ENCODE measurements at places on chromosomes 12 and 14.
A peak's percentile ranks its signal among the peaks of the same experiment; 100 is the strongest.

GRCh38 chr14:85250414-85251189 is 279.3 kb upstream of the FLRT2 start:
- ATAC-seq = no peak

GRCh38 chr12:68612697-68613096 is 2.0 kb downstream of the RAP1B start:
- ATAC-seq = no peak

- peak; percentile 59 for ATAC-seq
These were observed 90.9 kb upstream of the DCN start for GRCh38 chr12:91273560-91273959.

DNA sequence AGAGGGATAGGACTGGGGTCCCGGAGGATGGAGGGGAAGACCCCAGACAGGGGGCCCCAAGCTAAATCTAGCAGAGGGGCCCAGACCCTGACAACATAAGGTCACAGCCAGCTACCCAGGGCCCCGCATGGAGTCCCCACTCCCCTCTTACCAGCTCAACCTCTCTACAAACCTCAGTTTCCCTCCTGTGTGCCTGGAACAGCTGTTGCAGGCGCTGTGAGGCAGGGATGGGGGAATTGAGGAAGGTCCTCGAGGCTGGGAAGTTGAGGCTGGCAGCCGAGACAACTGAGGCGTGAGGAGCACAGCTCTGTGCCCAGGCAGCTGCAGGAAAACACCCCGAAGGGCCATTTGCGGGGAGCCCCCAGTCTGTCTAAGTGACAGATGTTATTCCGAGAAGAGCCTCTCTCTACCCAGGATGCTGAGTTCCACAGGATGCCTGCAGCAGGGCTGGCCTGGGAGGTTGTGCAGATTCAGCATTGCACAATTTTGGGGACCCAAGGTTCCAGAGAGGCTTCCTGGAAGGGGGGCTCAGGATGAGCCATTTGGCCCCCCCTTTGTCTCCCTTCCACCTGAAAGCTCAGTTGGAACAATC is 42.7 kb upstream of the NCOR2 start:
- ATAC-seq = no peak

- peak; percentile 60 for ATAC-seq
These were observed 18.1 kb downstream of the RFC5 start for GRCh38 chr12:118034429-118035189.

DNA sequence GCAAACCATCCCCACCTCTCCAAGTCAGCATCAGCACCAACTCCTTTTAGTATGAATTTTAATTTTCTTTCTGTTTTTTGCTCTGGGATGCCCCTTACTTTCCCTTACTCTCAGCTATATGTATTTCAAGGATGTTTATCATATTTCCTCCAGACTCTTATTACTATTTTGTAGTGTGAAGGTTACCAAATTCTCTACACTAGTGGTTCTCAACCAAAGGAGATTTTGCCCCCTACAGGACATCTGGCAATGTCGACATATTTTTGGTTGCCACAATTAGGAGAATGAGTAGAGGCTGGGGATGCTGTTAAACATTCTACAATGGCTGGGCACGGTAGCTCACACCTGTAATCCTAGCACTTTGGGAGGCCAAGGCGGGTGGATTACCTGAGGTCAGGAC is 29.1 kb upstream of the SOS2 start:
- ATAC-seq = no peak

GRCh38 chr12:126912111-126912510 is 1354.9 kb upstream of the TMEM132C start:
- no peak for ATAC-seq

DNA sequence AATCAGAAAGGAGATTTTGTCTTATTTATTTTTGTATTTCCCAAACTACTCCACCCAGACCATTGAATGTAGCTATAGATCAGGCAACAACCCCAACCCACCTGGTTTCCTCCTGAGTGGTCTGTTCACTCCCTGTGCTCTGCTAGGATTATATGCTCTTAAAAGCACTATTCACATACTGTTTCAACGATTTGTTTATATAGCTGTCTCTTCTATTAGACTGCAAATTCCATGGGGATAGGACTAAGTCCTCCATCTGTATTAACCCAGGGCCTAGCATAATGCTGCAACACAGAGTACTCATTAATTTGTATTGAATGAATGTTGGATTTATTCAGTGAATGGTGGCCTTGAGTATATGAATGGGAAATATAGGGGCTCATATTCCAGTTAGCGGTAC is 307.6 kb downstream of the RAD51B start:
- ATAC-seq = no peak

DNA sequence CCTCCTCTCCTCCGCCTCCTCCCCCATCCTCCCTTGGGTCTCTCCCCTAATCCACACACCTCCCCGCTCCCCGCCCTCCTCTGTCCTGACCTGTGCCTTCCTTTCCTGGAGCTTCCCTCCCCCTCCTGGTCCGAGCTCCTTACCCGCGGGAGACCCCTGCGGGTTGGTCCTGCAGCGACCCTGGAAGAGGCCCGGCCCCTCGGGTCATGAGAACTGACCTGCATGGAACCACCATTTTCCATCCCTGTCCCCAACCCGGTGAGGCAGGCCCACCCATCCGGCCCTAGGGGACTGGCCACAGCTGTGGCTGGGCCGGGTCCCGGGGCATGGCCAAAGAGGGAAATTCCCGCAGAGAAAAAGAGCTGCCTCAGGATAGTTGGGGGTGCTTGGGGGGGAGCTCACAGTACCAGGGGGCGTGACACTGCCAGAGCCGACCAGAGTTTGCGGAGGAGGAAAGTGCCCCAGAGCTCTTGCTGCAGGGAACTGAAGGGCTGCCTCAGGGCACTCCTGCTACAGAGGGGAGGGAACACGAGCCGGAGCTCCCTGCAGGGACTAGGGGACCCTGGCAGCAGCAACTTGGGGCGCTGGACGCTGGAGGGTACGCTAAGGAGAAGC is 613 bp downstream of the ARHGEF40 start:
- peak; percentile 10 for ATAC-seq

GRCh38 chr14:100041271-100041670 is 24.0 kb upstream of the EVL start:
- ATAC-seq = no peak

DNA sequence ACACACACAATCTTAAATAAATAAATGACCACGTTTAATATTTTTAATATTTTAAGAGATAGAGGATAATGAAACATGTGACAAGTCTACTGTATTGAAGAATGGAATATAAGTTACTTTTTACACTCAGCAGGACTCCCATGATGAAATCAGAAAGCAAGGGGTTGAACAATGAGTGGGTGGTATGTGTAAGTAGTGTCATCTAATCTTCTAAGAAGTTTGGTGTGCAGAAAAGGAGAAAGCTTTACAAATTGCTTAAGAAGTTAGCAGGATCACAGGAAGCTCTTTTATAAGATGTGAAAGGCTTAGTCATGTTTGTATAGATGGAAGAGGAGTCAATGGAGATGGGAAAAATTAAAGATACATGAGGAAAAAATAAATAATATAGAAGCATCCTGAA is 47.8 kb downstream of the SLC15A5 start:
- no peak for ATAC-seq

- ATAC-seq = no peak
These were observed 103.2 kb downstream of the KCNMB4 start for GRCh38 chr12:70469221-70469820.

DNA sequence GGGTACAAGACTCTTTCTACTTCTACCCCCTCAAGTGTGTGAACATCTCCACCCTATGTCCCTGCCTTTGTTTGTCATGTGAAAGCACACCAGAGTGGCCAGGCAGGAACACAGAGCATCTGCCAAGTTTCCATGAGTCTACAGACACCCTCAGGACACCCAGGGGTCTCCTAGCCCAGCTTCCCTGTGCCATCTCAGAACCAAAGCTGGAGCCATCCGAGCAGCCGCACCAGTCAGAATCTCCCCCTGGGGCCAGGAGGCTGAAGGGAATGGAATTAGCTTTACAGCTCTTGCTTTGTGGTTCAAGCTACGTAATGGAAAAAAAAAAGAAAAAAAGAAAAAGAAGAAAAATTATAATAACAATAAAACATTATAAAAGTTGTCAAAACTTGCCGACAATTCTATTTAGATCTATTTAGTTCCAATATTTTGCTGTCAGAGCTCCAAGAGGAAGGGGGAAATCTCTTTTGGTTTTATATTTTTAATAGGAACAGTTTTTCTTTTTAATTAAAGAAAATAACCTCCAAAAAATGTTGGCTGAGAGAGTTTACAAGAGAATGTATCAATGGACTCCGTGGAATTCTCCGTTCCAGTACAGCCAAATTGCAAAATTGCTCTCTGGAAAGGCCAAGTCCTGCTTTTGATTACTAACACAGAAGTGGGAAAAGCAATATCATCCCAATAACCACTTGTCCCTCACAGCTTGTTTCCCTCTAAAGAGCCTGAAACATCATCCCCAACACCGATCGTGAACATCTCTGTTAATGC is 37.1 kb downstream of the TBX5 start:
- peak; percentile 71 for ATAC-seq

DNA sequence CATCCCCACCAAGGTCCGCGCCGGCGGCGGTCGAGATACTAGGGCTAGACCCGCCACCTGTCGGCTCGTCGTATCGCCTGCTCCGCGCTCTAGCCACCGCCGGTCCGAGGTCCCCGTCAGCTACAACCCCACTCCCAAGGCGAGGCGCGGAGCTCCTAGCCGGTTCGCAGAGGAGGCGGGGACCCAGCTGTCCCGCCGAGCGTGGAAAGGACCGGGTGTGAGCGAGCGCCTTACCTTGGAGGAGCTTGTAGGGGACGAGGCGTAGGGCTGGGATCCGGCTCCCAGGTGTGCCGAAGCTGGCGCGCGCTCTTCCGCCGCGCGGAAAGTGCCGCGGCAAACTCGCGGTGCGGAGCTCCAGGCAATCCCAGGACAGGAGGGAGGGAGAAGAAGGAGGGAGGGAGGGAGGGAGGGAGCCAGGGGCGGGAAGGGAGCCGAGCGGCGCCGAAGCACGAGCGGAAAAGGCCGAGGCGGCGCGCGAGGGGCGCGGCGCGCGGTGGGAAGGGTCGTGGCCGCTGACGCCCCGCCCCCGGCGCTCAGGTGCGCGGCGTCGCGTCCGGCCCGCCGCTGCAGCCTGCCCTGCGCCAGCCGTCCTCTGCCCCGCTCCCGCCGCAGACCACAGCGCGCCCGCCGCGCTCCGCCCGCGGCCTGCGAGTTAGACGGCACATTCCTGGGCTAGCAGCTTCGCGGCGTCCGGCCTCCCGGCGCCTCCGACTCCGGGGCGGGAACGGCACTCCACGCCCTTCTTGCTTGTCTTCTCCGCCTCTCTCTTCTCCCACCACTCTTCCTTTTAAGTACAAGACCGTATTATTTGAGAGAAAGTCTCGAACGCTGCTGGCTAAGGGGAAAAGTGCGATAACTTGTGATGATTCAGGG is at the start of gene PAWR:
TSS of gene PAWR (minus strand) at position 327 of the 873 bp plus-strand sequence. CDS start 720 bp downstream, outside the sequence.
- ATAC-seq = peak; percentile 77

- no peak for ATAC-seq
These were observed 900.9 kb downstream of the BCL11B start for GRCh38 chr14:98371141-98371540.

- ATAC-seq = peak; percentile 75
These were observed at the start of gene MMP14 for GRCh38 chr14:22836301-22837113. TSS of gene MMP14 (plus strand) at chr14:22836585. CDS start at chr14:22836818, 233 bp downstream.

GRCh38 chr12:62659453-62660295 is 193.0 kb downstream of the MON2 start:
- ATAC-seq = no peak

DNA sequence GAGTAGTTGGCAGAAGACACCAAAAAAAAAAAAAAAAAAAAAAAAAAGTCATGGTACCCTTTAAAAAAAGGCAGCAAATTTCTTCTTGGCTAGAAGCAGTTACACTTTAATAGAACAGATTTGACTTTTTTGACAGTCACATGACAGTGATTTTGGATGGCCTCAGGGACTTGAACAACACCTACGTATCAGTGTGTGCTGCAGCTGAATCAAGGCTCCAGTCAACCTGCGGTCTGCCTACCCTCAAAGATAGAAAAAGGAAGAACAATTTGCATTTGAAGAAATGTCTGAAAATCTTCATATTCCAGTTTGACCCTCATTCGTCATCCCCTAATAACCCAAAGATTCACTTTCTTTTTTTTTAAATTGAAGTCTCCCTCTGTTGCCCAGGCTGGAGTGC is 53.9 kb downstream of the MDM2 start:
- no peak for ATAC-seq

- no peak for ATAC-seq
These were observed 30.5 kb downstream of the RAB35 start for GRCh38 chr12:120085920-120086645.

DNA sequence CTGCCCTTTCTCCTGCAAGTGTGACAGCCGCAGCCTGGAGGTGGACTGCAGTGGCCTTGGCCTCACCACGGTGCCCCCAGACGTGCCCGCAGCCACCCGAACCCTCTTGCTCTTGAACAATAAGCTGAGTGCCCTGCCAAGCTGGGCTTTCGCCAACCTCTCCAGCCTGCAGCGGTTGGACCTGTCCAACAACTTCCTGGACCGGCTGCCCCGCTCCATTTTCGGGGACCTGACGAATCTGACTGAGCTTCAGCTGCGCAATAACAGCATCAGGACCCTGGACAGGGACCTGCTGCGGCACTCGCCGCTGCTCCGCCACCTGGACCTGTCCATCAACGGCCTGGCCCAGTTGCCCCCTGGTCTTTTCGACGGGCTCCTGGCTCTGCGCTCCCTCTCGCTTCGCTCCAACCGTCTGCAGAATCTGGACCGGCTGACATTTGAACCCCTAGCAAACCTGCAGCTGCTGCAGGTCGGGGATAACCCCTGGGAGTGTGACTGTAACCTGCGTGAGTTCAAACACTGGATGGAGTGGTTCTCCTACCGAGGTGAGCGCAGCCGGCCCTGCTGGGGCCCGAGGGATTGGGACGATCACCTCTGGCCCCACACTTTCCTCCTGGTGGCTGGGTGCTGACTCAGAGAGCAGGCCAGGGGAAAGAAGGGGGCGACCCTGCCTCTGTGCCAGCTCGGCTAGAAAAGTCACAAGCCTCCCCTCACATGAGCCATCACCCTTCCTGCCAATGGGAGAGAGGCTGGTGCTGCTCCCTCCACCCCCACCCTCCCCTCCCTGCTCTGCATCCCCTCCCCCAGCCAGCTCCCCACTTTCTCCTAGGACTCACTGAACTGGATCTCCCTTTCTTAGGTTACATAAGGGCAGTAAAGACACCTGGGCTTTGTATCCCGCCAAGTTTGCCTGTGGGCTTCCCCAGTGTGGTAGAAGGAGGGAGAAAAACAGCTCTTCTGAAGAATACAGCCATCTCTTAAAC is 10.9 kb downstream of the LRTM2 start:
- peak; percentile 51 for ATAC-seq

DNA sequence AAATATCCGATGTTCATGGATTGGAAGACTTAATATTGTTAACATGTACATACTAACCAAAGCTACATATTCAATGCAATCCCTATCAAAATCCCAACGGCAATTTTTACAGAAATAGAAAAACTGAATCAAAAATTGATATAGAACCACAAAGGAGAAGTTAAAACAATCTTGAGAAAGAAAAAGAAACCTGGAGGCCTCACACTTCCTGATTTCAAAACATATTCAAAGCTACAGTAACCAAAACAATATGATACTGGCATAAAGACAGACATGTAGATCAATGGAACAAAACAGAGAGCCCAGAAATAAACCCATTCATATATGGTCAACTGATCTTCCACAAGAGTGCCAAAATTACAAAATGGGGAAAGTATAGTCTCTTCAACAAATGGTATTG is 5.4 kb upstream of the PELI2 start:
- ATAC-seq = no peak

GRCh38 chr14:31828946-31829868 is 247.9 kb upstream of the ARHGAP5 start:
- ATAC-seq = no peak

- no peak for ATAC-seq
These were observed 34.2 kb downstream of the TMPO start for GRCh38 chr12:98549371-98550110.

Measured in gastroesophageal sphincter (tissue), 4 donors.